Frontal cortex (tissue), 4 donors: ENCODE measurements at places on chromosomes 6 and 20. TPM values are rescaled to one million over a fixed set of nuclear protein-coding genes. Genes with fewer than 3 reads are reported as not detected.

OGFR gene
- total RNA-seq: 24.1 TPM

DNA sequence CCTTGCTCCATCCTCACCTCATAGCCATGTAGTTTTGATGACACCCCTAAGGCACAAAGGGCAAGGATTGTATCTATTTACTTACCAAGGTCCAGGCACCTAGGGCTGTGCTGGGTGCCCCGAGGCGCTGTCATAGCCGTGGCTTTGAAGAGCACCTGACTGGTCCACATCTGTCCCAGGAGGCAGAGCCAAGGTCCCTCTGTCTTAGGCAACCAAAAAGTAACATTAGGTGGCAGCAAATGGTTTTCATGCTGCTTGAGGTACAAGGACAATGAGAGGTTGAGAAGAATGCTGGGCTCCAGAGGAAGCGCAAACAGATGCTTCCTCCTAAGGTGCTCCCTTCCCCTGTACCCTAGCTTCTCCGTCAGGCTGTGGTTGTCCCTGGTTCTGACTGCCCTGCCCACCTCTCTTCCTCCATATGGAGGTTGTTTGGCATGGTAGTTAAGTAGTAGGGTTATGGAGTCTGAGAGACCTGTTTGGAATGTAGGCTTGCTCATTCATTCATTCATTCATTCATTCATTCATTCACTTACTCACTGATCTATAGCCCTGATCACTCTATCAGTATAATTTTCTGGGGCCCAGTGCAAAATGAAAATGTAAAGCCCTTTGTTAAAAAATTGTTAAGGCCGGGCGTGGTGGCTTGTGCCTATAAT, 3.0 kb upstream of the UQCC2 start:
- DNase-seq: no peak

DNA sequence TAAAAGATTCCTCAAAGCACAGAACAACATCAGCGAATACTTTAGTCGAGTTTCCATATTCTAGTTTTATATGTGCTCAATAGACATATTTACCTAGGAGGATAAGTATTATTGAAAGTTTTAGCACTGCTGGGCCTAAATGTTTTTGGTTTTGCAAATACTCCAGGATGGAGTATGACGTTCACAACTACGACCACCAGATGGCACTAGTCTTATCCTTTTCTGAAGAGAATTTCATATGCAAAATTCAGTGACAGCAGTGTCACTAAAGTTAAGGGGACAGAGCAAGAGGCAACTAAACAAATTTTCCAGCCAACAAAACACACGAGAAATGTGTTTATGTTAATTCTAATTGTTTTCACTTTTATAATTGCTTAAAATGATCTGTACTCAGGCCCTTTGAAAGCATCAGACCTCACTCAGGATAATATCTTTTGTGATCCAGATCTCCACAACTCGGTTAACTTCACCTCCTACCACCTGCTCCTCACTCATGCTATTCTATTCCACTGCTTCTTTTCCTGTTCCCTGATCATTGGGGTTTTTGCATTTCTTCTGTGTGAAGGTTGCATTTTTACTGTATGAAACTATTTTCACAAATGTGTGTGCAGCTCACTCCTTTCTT, 220.8 kb downstream of the TRDN start:
- DNase-seq: peak; percentile 4

GRCh38 chr6:32920715-32921114, 20.1 kb downstream of the HLA-DMB start:
- no peak for DNase-seq

GRCh38 chr6:46719099-46719498, 16.1 kb downstream of the PLA2G7 start:
- DNase-seq: no peak

GRCh38 chr6:155253337-155253736, 10.5 kb upstream of the CLDN20 start:
- no peak for DNase-seq

GRCh38 chr6:133369773-133370272, 128.7 kb downstream of the EYA4 start:
- no peak for DNase-seq
